ENCODE measurements at places on chromosomes 5 and 9.

DNA sequence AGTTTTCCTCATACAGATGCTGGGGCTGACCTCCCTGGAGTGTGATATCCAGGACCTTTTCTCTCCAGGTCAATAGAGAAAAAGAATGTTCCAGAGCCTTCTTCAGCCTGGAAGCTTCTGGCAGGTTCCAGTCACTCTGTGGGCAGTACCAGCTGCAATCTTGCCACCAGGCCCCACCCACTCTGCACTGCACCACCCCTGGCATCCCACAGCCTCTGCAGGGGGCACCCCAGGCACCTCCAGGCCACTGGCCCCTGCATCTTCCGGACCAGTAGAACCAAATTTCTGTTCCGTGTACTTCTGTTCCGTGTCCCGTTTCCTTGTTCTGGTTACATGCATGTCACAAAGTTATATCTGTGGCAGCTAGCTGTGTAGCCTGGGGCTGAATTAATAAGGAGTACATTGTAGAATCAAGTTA lies 83.3 kb upstream of the ZBTB43 start:
- DNase-seq: no peak

GRCh38 chr5:167247816-167248215 lies 1043.6 kb upstream of the WWC1 start:
- no peak for DNase-seq

GRCh38 chr5:72013766-72014624 lies 93.3 kb upstream of the MAP1B start:
- no peak for DNase-seq

DNA sequence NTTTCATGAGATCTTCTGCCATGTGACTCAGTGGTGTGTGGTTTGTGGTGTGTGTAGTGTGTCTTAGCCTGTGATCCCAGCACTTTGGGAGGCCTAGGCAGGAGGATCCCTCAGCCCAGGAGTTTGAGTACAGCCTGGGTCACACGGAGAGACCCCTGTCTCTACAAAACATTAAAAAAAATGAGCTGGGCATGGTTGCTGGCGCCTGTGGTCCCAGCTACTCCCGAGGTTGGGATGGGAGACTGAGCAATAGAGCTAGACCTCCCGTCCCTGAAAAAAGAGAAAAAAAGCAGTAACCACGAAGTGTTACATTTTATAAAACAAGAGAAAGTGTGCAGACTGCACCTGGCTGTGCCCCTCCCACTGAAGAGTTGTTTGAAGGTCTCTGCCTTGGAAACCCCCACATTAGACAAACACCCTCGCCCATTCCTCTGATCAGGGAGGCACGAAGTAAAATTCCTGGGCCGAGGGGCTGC lies 21.2 kb upstream of the RNU6ATAC start:
- DNase-seq: no peak

DNA sequence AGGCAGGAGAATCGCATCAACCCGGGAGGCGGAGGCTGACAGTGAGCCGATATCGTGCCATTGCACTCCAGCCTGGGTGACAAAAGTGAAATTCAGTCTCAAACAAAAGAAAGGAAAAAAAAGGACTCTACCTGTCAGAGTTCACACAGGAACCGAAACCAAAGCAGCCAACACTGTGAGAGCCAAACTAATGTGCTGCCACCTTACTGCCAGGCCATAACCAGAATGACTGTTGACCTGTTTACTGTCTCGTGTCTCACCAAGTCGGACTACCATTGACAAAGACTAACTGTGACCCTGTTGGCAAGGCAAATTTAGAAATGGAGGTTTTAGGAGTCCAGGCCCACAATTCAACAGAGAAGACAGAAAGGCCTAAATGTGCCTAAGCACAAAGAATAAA lies 112.4 kb downstream of the ANXA2R start:
- no peak for DNase-seq

DNA sequence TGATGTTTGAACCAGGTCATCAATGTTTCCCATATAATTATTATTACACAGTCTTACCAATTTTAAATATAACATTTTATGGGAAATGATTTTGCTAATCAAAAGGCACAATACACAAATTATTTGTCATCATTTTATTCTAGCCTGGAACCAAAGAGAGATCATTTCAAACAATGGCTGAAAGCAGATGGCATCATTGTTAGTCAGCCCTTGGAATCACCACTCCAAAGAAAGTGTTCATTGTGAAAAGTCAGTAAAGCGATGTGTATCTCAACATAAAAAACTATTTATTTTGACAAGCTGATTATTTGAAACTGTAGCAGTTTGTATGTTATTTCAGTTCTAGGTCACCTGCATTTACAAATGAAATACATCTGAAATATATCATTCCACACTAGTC lies 1068.7 kb downstream of the CDH12 start:
- DNase-seq: no peak

- DNase-seq: no peak
These were observed 107.3 kb upstream of the SPOCK1 start for GRCh38 chr5:137606401-137606800.

GRCh38 chr5:169290895-169291294 lies 10.0 kb downstream of the SLIT3 start:
- no peak for DNase-seq
